ENCODE measurements at places on chromosomes 16 and 17.

DNA sequence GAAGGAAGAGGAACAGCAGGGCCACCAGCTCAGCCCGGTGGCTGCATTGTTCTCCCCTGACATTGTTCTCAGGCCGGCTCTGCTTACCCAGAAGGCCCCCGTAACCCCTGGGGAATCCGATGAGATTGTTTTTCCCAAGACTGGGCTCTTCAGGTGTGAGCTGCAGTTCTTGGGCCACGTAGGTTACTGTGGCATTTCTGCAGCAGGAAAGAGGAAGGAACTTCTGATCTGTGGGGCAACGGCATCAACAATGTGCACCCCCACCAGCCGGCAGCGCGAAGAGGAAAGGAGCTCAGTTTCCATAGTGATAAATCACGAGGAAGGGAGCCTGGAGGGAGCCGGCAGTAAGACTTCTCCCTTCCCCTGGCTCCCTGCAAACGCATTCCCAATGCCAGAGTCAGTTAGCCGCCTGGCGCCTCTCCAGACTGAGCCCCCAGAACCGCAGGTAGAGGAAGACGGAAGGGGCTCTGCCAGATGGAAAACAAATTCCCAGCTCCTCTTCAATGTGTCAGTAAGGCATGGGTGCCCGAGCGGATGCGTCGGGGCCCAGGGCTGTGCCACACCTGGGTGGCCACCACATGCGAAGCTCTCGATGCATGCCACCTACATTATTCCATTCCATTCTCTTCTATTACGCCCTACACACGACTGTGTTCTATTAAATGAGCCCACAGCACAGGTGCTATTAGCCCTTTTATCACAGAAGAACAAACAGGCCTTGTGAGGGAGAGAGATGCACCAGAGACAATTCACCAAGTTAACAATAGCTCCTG lies 21.5 kb upstream of the PECAM1 start:
- no peak for DNase-seq

DNA sequence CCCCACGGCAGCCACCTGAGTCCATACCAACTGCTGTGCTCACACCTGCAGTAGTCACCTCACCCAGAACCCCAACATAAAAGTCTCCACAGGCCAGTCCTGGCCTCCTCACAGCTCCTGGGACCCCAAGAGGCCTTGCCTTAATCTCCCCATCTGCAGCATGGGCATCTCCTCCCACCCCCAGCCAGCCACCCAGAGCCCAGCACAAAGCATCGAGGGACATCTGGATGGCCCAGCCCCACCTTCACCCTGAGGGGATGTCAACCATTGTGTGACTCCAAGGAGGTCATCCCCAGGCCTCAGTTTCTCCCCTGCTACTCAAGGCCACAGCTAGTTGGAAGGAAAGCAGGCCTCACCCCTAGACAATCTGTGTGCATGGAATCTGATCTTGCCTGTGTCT lies 1775.3 kb downstream of the TP53TG3F start:
- no peak for DNase-seq

- DNase-seq, result no peak
Observed at GRCh38 chr17:50488880-50489279, 10.2 kb downstream of the RSAD1 start.

- no peak for DNase-seq
Observed at GRCh38 chr16:55901566-55902217, 26.5 kb upstream of the CES5A start.

DNA sequence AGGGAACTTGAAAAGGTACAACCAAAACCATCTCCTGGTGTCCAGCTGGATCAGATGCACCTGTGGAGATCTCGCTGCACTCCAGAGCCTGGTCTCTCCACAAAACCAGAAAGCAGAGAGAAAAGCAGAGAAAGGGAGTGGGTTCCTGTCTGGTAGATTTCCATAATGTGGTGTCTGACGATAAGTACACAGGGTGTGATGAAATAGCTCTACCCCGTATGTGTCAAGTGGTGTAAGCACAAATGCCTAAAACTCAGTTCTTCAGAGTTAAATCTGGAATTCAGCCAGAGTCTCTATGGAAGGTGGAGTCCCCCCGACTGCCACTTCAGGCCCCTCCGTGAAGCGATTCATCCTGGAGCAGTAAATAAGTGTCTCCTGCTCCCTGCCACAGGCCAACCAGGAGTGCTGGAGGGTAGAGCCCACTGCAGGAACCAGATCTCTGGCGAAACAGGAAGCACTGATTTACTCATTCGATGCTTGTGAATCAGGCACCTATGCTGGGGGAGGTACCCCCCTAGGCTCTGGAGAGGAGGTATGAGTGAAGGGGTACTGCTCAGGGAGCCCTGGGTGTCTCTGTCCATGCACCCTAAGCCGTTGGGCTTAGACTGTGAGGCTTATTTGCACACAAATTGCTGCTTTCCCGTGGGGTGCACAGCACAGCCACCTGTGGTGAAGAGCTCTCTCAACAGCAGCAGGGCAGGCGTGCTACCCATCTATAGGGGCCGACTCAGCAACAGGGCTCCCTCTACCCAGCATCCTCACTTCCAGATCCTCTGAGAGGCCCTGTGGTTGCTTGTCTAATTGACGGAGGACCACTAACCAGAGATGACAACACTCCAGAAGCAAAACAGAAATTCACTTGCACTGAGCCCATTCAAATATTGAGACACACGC lies 97.1 kb upstream of the MYOCD start:
- no peak for DNase-seq

- peak; percentile 70 for DNase-seq
Observed at GRCh38 chr17:45160447-45161287, 1.0 kb upstream of the HEXIM2 start.

DNA sequence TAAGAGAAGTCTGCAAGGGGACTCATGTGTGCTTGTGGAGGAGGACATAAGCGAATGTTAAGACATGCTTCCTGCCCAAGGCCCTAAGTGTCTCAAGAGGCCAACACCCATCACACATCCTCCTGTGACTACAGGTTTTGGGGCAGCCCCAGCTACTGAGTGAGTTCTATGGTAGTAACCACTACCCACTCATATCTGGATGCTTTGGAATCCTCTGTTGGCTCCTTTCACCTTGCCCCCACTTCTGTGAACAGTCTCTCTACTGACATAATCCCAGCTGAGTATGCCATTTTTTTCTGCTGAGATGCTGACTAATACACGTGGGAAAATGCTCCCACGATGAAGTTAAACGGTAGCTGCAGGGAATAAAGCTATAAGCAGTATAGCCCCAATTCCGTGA lies 153.5 kb downstream of the VPS53 start:
- DNase-seq, result peak; percentile 49

DNA sequence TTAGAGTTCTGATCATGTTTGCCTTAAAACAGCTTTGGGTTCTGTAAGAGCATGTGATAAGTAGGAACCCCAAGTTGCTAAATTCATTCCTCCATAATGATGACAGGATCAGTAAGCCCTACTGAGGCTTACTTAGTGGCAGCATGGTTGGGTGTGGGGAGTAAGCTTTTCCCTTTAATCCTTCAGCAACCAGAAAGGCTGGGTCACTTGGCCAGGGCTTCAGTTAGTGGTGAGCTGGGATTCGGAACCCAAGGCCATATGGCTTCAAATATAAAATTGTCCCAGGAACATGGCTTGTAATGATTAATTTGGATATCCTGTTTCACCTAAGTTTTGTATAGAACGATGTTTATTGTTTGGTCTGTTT lies 850 bp downstream of the GINS3 start:
- no peak for DNase-seq

GRCh38 chr16:29770250-29770929 lies 7.7 kb upstream of the ZG16 start:
- no peak for DNase-seq

GRCh38 chr17:39036009-39036408 lies 68.8 kb upstream of the FBXO47 start:
- no peak for DNase-seq

- DNase-seq, result peak; percentile 59
Observed at GRCh38 chr16:31455601-31456314, 3.5 kb upstream of the ARMC5 start.

- DNase-seq, result no peak
Observed at GRCh38 chr16:88366032-88366703, 16.6 kb upstream of the ZNF469 start.

DNA sequence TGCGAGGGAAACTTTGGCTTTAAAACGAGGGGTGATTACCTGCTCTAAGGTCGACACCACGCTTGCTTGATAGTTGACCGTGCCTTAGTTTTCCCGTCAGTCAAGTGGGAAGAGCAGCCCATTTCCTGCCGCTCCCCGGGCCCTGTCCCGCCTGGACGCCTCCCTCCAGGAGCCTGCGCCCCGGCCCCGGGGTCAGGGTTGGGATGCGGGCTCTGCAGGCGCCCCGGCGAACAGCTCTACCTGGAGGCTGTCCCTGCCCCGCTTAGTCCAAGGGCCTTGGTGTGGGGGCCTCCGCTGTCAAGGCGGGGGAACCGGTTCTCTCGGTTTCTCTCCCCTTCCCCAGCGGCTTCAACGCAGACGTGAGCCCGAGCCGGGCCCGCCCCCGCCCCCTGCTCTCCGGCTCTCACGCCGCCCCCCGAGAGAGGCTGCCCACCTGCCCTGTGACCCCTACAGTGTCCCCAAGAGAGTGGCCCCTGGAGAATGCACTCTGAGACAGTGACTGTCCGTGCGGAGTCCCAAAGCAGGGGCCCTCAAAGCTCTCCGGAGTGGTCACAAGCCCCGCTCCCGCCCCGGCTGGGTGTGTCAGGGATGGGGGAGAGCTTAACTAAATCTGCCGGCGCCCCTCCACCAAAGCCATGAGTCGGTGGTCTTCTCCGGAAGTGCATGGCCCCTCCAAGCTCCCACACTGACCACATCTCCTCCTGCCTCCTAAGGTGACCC lies 117.4 kb upstream of the SMURF2 start:
- DNase-seq, result no peak

All from activated CD8-positive, alpha-beta memory T cell treated with anti-CD3 and anti-CD28 coated beads, Interleukin-2, amount 10 ng/mL, durations not matched to agents 7 days and 5 days (primary cell).